ENCODE measurements at places on chromosomes 4 and X. TPM values are rescaled to one million over a fixed set of nuclear protein-coding genes. Genes with fewer than 3 reads are reported as not detected.

The IL1RAPL2 gene
- 1.6 TPM for total RNA-seq

The TCP11X1 gene
- total RNA-seq = not detected

The TRAM1L1 gene
- total RNA-seq = 5.2 TPM

The KCND1 gene
- total RNA-seq = 2.4 TPM

The GLRB gene
- 5.8 TPM for total RNA-seq

The WNK3 gene
- total RNA-seq = 1.3 TPM

The FAM241A gene
- 2.3 TPM for total RNA-seq

The STS gene
- total RNA-seq = 1.7 TPM

The F9 gene
- total RNA-seq = not detected

The MMRN1 gene
- 0.24 TPM for total RNA-seq

Measured in epithelial cell of alveolus of lung (primary cell).